ENCODE measurements at places on chromosomes 11 and 22.

DNA sequence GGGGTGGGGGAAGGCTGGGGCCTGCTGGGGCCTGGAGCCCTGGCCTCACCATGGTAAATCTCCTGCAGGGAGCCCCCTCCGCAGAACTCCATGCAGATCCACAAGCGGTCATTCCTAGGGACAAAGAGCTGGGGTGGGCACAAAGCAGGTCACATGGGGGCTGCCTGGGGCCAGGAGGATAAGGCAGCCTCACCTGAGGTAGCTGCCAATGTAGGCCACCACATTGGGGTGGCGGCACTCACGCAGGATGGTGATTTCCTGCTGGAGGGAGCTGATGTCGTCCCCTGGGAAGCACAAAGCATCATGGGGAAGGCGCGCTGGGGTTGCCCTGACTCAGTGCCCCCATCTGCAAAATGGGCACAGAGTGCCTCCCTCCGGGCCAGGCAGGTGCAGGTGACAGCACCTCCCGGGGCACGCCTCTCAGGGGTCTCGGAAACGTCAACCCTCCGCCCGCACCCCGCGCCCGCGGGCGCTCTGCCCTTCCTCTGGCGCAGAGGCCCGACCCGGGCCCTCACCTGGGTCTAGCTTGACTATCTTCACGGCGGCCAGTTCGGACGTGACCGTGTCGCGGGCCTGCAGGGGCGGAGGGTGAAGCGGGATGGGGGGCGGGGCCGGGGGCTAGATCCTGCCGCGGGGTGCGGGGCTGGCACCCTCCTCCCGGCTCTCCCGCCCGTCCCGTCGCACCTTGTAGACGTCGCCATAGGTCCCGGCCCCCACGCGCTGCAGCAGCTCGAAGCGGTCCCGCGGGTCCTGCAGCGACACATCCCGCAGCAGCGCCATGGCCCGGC is 450 bp downstream of the MAP4K2 start:
- no peak for DNase-seq

- no peak for DNase-seq
These were observed 15.5 kb downstream of the OR51B6 start for GRCh38 chr11:5366856-5367255.

GRCh38 chr22:27754247-27754887 is 47.2 kb downstream of the MN1 start:
- no peak for DNase-seq

DNA sequence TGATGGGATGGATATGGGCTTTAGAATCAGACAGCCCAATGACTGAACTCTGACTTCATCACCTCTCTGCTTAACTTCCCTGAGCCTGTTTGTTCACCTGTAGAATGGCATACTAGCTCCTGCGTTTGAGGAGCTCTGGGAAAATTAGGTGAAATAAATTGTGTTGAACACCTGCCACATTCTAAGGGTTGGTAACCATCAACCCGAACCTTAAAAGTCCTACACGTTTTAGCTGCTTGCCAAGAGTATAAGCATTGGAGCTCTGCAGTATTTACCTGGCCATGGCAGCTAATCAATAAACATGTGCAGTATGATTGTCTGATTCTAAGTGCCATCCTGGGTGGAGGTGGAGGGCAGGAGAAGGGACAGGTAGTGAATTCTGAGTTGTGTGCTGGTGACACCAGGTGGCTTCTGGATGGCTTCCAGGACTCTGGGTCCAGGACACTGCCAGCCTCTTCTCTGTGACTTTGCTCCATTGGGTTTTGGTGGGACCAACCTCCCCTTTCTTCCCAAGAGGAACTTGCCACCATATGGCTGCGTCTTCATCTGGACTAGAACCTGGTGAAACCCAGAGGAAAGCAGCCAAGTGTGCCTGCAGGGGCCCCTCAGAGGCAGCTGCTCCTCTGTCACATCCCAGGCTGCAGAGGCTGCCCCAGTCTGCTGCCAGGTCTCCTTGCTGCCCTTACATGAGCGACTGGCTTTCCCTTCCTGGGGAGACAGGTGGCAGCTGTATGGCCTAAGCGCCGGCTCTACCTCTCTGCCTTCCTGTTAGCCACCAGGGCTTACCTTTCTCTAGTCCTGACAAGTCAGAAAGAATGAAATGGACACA is 85.6 kb downstream of the CACNG2 start:
- DNase-seq: no peak

DNA sequence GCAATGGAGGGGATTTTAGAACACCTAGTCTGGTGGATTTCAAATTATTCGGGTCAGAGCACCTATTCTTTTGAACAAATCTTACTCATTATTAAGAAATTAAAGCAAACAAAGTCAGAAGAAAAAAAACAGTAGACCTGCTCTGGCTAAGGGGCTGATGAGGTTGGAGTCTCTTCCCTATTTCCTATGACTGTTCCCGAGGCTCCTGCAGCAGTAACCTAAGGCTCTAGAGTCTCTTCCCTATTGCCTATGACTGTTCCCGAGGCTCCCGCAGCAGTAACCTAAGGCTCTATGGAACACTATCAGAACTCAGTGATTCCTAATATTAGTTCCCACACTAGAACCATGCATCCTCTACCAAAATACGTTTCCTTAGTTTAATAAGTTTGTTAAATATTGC is 607.9 kb downstream of the NTM start:
- DNase-seq: no peak

DNA sequence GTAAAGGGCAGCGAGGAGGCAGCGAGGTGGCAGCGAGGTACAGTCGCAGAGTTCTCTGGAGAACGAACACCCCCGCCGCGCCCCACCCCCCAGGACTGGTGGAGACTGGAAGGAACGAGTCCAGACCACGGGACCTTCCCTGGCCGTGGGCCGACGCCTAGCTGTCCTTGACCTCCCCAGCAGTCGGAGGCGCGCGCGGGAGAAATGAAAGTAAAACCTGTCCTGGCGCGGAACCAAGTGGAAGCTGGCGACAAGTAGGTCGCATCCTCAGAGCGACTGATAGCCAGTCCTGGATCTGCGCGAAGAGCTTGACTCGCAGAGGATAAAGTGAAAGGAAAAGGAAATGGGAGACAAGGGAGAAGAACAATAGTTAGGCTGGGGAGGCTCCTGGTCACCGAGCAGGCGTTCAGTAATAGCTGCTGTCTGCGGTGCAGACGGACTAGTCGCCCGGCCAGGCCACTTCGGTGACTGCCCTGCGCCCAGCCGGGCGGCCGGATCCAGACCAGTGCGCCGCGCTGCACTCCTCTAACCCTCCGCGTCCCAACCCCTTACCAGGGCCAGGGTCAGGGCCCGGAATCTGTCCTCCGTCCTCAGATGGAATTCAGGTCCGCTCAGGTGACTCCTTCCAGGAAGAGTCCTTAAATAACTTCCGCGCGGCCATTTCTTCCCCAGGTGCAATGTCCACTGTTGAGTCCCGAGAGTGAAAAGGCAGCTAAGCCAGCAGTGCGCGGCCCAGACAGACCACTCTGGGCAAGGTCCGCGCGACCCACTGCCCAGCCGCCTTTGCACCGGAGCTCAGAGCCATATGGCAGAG is 1.9 kb upstream of the ADM start:
- DNase-seq: no peak

- DNase-seq: no peak
These were observed 20.6 kb upstream of the MS4A7 start for GRCh38 chr11:60357771-60358170.

DNA sequence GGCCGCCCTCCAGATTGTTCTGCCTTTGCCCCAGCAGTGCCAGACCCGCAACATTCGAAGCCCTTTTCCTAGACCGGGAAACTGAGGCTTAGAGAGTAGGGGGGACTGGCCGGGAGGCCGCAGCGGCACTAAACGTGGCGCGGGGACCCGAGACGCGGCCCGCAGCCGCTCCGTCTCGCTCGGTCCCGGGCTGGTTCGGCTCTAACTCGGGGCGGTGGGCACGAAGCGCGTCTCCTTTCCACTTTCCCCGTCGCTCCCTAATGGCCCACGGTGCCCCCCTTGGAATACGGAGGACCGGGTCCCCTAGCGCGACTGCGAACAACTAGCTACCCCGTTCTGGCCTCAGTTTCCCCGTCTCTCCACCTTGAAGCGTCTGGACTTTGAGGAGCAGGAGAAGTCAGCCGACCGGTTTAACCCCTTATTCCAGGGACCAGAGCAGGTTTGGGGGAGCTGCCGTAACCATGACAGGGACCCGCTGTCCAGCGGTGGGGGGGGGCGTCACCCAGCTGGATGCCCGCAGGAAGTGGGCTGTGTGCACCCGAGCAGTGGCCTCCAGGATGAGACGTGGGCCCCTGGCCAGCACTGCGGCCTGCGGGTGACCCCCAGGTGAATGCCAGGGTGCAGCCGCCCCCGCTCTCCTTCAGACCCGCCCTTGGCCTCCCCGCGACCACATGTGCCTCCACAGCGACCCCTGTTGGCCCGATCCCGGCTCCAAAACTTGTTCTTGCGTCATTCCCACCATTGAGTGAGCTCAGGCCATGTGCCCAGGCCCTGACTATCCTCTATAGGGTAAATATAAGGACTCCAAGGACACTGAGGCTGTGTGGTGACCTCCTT is 1.1 kb downstream of the CDC42EP1 start:
- DNase-seq: no peak

DNA sequence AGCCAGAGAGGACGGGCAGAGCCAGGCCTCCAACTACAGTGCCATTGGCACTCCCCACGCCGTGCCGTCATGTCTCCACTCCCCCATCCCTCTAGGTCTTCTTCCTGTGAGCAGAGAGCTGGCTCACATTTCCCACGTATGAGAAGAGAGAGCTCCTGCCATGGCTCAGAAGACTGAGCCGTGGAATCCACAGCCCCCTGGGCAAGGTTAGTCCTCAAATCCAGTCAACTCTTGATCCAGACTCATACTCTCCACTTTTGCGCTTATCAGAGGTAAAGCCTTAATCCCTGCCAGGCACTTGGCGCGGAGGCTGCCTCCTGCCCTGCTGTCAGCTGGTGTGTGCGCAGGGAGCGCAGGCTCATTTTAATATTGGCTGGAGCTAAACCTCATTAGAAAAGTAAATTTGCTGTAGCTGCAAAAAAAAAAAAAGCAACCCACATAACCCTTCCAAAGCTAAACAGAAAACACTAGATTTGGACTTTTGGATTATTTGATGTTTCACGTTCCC is 4.7 kb downstream of the B3GAT1 start:
- DNase-seq: no peak

GRCh38 chr11:2737226-2737590 is 37.4 kb upstream of the KCNQ1OT1 start:
- DNase-seq: no peak

- peak; percentile 73 for DNase-seq
These were observed 14.6 kb upstream of the TEF start for GRCh38 chr22:41367039-41367679.

DNA sequence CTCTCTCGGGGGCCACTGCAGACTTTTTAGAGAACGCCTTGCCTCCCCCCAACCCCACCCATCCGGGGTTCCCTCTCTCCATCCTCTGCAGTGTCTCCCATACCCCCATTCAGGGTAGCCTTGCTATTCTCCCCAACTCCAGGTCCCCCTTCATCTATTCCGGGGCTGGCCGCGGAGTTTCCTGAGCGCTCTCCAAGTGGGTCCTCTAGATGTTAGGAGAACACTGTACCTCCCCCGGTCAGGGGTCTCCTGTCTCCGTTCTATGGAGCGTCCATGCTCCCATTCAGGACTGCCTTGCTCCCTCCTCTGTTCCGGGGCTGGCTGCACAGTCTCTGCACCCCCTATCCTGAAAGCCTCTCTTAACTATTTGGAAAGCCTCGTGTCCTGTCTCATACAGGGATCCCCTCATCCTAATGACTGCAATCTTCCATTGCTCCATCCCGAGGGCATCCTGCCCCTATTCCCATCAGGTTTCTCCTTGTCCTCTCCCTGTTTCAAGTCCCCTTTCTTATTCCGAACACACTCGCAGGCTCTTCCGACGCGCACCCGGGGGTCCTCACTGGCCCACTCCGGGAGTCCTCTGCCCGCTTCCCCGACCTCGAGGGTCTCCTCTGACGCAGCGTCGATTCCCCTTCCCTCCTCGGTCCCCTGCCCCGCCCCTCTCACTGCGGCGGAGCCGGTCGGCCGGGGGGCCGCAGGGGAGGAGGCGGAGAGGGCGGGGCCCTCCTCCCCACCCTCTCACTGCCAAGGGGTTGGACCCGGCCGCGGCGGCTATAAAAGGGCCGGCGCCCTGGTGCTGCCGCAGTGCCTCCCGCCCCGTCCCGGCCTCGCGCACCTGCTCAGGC is at the start of gene NEFH:
Gene NEFH, plus strand, starts transcription at position 802 of the 845 bp plus-strand sequence. CDS start 45 bp downstream, outside the sequence.
- DNase-seq: no peak

DNA sequence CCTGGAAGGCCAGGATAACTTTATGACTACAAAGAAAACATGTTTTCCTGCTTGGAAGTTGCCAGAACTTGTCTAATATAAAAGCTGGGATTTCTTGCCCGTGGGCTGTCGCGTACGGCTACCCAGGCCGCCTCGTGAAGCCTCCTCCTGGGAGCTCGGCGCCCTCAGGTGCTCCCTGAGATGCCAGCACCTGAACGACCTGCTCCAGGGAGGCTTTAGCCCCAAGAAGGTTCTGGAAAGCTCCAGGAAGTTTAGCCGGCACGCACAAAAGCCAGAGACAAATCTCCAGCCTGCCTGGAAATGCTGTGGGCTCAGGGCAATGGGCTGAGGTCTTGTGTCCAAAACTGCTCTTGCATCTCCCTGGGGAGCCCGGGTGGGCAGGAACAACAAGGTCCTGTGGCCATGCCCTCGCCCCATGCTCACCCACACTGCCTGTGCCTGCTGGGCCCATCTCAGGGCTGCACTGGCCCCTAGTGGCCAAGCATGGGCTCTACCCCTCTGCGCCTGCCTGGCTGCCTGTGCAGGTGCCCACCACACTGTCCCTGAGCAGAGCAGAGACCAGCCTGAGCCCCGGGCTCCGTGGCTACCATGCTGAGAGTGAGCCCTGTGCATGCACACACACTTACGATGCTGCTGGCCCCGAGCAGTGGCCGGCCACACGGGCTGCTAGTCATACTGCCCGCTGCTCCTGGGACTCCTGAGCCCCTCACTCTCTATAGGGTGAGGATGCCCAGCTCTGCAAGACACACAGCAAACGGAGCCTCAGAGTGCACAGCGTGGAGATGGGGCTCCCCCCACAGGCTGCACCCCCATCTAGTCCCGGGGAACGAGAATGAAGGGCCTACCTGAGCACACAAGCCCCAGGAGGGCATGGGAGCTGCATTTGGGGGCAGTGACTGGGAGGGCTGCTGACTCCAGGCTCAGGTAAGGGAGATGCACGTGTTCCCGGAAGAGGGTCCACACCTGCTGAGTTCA is 4.9 kb upstream of the CELSR1 start:
- DNase-seq: no peak

DNA sequence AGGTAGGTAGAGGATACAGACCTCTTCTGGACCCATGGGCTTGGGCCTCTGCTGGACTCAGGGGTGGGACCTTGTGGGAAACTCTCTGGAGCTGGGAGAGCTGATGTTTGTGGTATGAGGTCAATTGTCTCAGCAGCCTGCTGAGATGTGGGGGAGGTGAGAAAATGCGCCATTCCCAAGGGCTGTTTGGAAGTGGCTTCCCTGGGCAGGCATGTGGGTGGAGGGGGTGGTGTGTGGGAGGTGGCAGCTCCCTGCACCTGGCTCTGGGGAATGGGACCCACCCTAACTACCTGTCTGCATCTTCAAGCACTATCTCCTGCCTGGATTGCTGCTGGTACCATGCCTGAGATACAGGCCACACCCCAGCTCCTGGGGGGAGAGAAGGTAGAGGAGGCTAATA is 97.4 kb upstream of the THY1 start:
- no peak for DNase-seq

GRCh38 chr11:1223346-1224110 is 662 bp downstream of the MUC5B start:
- no peak for DNase-seq

Measured in NCI-H1417 treated with DMSO at 0.1 percent for 48 hours (cell line).